ENCODE measurements at places on chromosomes 16 and 17.

DNA sequence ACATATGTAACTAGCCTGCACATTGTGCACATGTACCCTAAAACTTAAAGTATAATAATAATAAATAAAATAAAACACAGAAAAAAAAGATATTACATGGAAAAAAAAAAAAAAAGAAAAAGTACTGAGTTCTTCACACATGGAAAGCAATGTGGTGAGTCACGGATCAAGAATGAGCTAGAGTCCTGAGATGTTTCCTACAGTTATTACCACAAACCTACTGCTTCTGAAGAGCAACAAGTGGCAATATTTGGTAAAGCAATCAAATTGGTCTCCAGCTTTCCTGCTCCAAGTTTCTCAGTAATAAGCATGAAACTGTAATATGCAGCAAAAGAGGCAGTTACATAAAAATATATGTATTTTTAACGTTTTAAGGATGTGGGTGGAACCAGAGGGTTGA, 223.3 kb upstream of the SALL1 start:
- DNase-seq, result no peak

DNA sequence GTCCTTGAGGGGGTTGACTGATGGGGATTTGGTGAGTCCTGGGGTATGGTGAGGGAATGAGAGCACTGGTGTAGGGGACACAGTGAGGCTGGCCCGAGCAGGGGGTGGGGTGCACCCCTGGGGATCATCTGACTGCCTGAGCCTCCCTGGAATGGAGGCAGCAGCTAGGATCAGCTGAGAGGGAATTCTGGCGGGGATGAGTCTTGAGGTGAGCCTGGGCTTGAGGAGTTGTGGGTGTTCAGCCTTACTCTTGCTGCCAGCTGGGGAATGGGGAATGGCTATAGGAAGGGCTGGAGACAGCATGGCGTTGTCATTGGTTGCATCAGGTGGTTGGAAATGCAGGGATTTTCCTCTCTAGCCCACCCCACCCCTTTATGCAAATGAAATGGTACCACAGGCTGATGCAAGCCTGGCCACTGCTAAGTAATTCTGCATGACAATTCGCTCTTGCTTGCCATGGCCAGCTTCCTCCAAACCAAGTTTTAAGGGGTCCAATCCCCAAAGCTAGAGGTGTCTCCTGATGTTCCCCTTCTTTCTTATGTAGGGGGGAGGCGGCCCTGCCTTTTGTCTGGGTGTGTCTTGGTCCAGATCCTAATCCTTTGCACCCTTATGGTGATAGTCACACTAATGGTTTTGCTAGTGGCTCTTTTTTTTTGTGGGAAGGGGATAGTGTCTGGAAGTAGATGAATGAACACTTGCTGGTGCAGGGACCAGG, 7.5 kb downstream of the NFE2L1 start:
- DNase-seq, result peak; percentile 79

DNA sequence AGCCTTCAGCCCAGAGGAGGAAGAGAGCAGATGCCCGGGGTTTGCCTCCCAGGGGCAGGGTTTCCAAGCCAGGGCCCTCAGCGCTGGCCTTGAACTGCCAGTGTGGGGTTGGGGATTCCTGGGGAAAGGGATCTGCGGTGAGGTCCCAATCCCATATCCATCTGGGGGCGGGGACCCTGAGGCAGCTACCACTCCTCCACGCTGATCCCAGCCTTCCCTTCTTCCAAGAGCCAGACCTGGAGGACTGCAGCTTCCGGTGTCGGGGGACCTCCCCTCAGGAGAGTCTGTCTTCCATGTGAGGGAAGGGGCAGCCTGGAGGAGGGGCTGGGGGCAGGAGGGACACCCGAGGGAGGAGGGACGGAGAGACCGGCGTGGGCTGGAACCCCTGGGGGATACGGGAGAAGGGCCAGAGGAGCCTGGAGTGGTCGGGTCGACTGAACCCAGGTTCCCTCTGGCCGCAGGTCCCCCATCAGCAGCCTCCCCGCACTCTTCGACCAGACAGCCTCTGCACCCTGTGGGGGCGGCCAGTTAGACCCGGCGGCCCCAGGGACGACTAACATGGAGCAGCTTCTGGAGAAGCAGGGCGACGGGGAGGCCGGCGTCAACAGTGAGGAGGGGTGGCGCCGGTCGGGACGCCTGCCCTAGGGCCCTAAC, 10.7 kb upstream of the CISD3 start:
- no peak for DNase-seq

DNA sequence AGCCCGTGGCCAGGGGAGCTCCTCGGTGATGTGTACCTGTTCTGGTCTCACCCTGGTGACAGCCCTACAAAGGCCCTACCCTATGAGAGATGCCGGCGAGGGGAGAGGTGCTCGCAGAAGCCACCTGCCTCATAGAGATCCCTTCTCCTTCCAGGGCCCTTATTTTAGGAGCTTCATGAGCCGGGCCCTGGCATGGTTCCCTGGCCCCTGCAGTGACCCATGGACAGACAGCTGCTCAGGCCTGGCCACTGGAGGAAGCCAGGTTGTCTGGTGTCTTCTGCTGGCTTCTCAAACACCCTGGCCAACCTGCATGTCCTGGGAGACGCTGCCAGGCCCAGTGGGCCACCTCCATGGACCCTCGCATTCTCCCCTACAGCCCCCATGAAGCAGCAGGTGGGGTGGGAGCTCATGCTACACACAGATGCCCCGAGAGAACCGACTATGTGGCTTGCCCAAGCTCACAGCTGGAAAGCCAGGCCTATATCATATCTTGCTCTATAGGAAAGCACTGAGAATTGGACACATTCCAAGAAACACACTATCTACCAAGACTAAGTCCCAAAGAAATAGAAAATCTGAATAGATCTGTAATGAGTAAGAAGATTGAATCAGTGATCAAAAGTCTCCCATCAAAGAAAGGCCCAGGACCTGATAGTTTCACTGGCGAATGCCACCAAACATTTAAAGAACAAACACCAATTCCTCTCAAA, 7.2 kb upstream of the AATK start:
- DNase-seq, result no peak

- DNase-seq, result no peak
These were observed 230.3 kb downstream of the ENGASE start for GRCh38 chr17:79304884-79305283.

DNA sequence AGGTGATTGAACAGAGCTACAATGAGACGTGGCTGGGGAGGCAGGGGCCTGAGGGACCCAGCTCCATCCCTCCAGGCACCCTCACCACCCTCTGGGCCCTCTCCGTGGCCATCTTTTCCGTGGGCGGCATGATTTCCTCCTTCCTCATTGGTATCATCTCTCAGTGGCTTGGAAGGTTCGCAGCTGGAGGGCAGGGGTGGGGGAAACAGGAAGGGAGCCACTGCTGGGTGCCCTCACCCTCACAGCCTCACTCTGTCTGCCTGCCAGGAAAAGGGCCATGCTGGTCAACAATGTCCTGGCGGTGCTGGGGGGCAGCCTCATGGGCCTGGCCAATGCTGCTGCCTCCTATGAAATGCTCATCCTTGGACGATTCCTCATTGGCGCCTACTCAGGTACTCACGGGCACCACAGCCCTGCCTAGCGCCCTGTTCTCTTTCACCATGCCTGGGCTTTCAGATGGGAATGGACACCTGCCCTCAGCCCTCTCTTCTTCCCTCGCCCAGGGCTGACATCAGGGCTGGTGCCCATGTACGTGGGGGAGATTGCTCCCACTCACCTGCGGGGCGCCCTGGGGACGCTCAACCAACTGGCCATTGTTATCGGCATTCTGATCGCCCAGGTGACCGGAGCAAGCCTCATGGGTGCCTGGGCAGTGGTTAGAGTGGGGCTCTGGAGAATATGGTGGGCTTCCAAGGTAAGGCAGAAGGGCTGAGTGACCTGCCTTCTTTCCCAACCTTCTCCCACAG, 2.1 kb downstream of the SLC2A4 start:
- DNase-seq, result no peak

DNA sequence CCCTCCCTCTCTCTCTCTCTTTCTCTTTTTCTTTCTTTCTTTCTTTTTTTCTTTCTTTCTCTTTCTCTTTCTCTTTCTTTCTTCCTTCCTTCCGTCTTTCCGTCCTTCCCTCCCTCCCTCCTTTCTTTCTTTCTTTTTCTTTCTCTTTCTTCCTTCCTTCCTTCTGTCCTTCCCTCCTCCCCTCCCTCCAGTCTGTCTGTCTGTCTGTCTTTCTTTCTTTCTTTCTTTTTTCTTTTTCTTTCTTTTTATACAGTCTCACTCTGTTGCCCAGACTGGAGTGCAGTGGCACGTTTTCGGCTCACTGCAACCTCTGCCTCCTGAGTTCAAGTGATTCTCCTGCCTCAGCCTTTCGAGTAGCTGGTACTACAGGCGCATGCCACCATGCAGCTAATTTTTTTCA, 14.4 kb downstream of the CA4 start:
- no peak for DNase-seq

DNA sequence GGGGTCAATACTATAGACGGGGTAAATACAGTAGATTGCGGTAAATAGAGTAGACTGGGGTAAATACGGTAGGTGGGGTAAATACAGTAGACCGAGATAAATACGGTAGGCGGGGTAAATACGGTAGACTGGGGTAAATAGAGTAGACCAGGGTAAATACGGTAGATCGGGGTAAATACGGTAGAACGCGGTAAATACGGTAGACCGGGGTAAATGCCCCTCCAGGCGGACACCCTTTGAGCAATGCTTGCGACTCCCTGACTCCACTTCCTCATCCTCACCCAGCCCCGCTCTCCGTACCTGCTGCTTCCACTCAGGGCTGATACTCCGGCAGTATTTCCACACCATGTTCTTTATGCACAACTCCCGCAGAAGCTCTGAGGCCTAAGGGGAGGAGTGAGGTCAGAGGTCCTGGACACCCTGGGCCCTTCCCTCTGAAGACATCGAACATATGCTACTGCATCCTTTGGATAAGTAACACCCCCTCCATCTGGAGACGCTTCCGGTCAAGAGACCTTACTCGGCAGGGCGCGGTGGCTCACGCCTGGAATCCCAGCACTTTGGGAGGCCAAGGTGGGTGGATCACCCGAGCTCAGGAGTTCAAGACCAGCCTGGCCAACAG, 13.3 kb upstream of the CRK start:
- DNase-seq, result no peak

- no peak for DNase-seq
These were observed 41.8 kb downstream of the BRD7 start for GRCh38 chr16:50326835-50327465.

DNA sequence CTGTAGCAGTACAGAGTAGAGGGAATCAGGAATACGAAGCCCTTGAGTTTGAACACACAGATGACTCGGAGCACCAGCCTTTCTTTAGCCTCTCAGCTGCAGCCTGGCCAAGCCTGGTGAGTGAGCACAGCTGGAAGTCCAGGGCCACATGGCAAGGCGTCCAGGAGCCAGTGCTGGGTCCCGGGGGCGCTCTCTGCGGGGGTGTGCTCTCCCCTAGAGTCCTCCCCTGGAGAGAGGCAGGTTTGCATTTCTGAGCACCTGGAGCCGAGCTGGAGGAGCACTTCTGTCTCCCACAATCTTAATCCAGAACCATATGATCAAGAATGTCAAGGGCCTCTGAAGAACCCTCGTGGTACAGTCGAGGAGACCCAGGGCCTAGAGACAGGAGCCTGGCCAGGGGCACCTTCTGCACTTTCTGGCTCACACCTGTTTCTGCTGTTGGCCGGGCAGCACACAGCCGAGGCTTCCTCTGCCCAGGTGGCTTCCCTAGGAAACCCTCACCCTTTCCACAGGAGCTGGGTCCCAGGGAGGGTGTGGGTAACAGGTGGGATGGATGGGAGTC, 78.3 kb downstream of the PLD6 start:
- DNase-seq, result no peak

All from NCI-H226 (cell line).